ENCODE measurements at places on chromosomes 7 and 10.

DNA sequence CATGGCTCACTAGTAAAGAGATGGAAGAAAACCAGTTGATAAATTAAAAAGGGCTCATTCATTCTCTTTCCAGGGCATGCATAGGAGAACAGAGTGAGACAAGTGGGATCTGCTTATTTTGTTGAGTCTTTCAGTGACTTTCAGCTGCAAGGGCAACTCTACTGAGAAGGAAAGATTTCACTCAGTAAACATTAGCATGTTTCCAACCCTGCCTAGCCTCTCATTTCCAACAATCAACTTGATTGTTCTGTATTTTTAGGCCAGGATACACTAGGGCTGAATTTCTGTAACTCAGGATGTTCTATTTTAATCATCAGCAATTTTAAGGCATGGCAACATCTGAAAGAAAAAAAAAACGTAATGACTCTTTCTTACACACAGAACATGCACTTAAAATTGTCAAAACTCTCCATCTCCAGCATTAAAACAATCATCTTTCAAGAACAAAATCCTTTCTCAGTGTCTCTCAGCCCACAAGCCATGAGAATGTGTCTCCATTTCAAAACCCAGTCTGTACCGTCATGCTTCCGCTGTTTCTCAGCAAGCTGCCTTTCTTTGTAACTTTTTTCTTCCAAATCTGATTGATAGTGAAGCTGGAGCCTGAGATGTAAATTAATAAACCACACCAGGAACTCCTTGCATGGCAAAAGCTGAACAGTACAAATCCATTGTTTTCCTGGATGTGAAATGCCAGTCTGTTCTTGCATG lies 147.2 kb upstream of the KLF14 start:
- no peak for DNase-seq

GRCh38 chr7:128217967-128218652 lies 23.0 kb upstream of the LEP start:
- DNase-seq = no peak

DNA sequence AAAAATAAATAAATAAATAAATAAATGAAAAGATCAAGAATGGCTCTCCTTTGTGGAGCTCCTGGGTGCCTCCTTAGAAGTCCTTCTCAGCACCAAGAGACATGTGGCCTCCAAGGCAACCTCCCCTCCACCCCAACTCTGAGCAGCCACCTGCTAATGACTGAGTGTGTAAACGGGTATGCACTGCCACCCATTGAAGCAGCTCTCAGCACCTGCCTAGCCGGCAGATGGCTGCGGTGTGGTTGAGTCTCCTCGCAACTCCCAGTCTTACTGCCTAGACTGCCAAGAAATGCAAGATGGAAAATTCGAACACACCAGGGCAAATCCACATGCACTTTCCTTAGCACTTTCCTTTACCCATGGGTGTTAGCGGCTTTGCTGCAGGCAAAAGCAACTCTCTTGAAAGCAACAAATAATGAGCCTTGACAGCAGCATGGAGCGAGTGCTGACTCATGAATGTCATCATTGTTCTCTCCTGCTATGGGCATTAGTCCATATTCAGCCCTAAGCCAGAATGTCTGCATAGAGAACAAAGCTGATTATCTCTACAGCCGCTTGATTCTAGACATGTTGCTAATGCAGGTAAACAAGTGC lies 913.9 kb upstream of the AUTS2 start:
- no peak for DNase-seq

GRCh38 chr10:113063043-113063967 lies 113.3 kb downstream of the TCF7L2 start:
- no peak for DNase-seq

GRCh38 chr10:3995302-3996210 lies 210.5 kb upstream of the KLF6 start:
- DNase-seq = no peak

- no peak for DNase-seq
These were observed 1067.0 kb upstream of the LRRTM3 start for GRCh38 chr10:65858841-65859240.

DNA sequence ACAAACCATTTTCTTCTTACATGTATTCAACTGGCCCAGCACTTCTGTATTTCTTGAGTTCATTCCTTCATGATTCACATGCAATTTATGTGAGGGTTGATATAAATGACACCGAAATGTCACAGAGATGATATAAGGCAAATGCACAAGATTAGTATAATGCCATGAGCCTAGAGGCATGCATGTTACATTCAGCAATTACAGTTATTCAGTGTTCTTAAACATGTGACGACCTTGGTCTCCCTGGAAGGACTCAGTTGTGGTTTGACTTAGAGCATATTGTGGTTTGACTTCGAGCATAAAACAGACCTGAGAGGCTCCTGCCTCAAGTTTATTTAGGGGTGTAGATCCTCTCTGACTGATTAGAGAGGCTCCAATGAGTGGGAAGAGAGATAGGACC lies 752.1 kb upstream of the POM121L12 start:
- no peak for DNase-seq

GRCh38 chr7:51472873-51473272 lies 156.3 kb upstream of the COBL start:
- DNase-seq = no peak

- DNase-seq = no peak
These were observed 25.7 kb downstream of the UNC5B start for GRCh38 chr10:71237843-71238623.

DNA sequence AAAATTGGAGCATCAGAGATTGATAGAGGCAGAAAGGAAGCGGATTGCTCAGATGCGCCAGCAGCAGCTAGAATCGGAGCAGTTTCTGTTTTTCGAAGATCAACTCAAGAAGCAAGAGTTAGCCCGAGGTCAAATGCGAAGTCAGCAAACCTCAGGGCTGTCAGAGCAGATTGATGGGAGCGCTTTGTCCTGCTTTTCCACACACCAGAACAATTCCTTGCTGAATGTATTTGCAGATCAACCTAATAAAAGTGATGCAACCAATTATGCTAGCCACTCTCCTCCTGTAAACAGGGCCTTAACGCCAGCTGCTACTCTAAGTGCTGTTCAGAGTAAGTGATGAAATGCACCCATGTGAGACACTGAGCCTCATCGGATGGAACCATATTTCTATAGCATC lies 33.1 kb downstream of the STAMBPL1 start:
- DNase-seq = no peak

GRCh38 chr10:44416936-44417335 lies 32.0 kb upstream of the CXCL12 start:
- no peak for DNase-seq

DNA sequence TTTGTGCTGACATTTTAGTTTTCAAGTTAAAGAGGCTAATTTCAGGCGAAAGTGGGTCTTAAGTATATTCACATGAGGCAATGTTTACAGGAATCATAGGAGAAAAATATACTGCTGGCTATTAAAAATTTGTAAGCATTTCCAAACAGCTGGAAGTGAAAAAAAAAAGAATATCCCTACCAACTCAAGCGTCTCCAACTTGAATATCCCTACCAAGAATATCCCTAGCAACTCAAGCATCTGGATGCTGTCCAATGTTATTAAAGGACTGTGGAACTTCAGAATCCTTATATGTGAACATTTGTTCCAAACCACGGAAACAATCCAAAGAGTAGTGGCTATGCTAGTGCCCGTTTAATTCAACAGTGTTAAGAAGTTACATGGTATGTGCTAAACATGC lies 1303.0 kb downstream of the GATA3 start:
- DNase-seq = no peak

DNA sequence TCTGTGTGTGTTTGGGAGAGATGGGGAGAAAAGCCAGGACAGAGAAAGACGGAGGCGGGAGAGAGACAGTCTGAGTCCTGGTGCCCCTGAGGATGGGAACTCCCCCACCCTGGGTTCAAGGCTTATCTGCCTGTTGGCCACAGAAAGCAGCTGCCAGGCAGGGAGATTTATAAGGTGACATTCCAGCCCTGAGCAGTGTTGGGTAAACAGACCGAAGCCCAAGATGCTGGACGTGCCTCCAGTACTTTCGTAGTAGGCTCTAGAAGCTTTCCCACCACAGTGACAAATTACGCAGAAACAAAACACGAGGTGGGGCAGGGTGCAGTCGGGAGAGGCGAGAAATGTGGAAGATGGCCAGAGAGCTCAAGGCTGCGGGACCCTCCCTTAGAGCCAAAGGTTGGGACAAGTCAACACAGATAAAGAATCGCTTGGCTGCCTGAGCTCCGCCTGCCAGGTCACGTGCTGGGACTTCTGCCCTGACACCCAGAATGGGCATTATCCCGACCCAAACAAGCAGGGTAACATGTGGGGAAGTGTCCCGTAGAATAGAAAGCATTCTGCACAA lies 41.1 kb downstream of the CCDC3 start:
- DNase-seq = no peak

DNA sequence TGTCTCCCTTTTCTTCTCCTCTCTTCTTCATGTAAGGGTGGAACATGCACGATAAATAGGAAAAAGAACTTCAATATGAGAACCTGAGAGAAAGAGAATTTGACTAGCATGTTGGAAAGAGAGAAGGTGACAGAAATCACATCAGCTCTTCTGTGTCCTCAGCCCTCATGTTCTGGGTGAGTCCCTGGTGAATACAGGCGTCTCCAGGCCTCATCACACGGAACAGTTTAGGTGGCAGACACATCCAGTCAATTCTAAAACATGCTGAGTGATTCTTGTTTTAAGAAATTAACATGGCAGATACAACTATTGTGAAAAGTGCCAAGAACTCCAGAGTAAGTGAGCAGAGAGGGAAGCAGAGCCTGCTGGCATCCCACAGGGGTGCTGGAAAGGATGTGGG lies 96.1 kb downstream of the FAM107B start:
- no peak for DNase-seq

Measured in activated T-helper 1 cell treated with anti-CD3 and anti-CD28 coated beads, Interleukin-2, amount 50 U/mL, for 16 hours (primary cell).